NCI-H146 (cell line): ENCODE measurements at places on chromosomes 16 and 17.

DNA sequence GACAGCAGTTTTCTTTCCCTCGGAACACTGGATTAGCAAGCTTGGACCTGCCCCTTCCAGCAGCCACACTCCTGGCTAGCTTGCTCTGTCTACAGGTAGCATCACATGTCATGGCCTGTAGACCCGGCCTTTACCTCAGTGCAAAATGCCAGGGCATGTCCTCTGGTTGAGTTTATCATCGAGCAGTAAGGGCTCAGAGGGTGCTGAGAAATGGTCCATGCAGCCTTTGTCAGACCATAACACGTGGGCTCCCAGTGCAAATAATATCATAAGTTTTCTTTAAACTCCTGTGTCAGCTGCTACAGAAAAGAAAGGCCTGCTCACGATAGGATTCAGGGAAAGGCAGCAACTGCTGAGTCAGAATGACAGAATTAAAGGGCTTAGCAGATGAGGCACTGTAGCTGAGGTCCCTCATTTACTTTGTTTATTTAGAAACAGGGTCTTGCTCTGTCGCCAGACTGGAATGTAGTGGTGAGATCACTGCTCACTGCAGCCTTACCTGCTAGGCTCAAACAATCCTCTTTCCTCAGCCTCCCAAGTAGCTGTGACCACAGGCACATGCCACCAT lies 8.0 kb upstream of the GNA13 start:
- no peak for DNase-seq

DNA sequence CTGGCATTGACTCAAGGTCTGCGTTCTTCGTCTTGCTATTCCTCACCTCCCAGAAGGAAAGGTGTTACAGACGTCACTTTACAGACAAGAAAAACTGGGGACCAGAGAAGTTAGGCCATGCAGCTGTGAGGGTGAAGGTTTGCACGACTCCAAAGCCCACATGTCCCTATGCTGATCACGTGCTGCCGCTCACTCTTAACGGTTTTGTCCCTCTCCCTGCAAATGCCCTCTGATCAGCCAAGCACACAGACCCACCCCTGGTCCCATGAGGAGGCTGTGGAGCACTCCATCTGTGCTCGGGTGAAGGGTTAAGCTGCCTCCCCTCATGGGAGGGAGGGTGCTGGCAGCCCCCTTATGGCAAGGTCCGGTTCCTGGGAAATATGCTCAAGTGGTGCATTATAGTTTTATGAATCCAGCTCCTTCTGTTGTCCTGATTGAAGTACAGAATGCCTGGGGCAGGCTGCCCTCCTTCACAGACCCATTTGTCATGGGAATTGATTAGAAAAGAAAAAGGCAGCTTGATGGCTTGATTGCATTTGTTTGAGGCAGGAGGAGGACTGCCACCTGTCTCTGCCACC lies 18.8 kb downstream of the CCDC182 start:
- DNase-seq: no peak

GRCh38 chr16:50311891-50312501 lies 45.6 kb downstream of the ADCY7 start:
- DNase-seq: no peak

- DNase-seq: no peak
Observed at GRCh38 chr17:59160157-59161025, 4.8 kb downstream of the PRR11 start.

DNA sequence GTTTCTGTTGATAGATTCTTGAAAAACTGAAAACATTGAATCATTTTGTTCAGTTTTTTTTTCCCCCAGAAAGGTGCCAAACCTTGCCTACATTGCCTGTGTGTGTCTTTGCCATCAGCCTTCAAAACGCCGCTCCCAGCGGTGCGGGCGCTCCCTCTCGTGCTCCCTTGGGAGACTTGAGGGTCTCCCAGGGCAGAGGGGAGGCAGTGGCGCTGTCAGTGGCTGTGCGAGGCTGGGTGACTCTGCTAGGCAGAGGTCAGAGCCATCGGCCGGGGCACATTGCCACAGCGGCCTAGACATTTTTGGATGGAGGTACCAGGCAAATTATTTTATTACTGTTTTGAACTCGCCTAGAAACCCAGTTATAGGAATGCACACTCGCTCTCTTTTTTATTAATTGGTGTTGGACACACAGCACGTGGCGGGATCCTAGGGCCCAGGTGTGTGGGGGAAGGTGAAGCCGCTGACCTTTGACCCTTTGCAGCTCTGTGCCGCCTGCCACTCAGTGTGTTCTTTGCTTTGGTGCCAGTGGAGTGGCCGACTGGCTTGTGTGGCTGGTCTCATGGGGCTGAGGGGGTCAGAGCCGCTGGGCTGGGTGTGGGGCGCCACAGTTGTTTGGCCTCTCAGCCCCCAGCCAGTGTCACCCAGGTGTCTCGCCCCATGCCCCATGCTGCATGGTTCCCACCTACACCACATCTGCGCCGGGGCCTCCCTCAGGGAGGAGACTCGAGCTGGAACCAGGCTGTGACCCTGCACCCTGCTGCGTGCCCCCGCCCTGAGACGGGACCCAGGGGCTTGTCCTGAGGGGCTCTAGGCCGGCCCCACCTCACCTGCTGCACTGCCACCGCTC lies 115.7 kb downstream of the BANP start:
- no peak for DNase-seq

DNA sequence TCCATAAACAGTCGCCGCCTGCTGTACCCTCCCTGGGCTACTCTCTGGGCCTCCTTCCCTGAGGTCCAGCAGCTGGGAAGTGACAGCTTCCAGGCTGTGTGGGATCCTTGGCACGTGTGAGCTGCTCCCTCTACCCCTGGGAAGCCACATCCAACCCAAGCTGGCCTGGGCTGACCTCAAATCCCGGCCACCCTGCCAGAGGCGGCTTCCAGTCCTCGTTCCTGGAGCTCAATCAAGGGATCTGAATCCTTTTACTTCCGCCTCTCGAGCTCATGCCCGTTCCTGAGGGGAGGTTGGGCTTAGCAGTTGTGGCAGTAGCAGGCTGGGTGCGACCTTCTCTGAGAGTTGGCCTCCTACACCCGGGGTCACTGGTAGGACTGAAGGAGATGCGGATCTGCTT lies 82.5 kb downstream of the NETO2 start:
- DNase-seq: no peak

DNA sequence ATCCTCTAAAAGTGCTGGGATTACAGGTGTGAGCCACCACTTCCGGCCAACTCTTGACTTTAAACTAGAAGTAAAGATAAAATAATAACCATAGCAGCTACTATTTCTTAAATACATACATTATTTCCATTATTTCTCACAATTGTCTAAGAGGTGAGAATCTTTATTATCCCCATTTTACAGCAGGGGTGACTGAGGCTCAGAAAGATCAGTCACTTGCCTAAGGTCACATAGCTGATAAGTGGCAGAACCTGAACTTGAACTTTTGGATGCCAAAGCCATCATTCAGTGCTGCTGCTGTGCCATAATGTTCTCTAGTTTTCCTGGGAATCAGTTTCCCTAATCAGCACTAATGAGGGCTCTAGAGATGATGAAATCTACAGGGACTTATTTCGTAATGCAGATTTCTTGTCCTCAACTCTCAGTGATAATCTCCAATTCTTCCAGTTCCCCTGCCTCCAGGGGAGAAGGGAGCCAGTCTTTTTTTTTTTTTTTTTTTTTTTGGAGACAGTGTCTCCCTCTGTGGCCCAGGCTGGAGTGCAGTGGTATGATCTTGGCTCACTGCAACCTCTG lies 25.2 kb upstream of the GPRC5B start:
- no peak for DNase-seq
